ENCODE measurements at places on chromosomes 13 and 19. TPM values are rescaled to one million over a fixed set of nuclear protein-coding genes. Genes with fewer than 3 reads are reported as not detected.

DNA sequence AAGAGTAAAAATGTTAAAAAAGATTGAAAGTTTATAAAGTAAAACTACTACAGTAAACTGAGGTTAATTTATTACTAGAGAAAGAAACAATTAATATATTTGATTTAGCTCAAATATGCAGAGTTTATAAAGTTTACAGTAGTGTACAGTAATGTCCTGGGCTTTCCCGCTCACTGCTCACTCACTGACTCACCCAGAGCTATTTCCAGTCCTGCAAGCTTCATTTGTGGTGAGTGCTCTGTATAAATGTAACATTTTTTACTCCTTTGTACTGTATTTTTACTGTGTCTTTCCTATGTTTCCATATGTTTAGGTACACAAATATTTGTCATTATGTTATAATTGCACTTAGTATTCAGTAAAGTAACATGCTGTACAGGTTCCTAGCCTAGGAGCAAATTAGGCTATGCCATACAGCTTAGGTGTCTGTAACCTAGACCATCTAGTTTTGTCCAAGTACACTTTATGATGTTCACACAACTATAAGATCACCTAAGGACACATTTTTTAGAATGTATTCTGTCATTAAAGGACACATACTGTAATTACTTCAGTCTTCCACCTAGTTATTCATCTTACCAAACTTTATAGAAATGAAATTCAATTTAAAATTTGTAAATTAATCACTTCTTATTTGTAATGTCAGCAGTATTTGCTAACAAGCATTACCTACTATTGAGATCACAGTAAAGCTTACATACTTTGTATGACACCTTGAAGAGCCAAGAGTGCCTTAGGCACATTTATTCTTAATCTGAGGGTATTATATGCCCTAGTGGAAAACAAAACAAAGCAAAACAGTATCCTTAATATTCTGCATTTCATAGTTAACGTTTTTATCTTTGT, 683.4 kb downstream of the PCDH9 start:
- DNase-seq: no peak

The CYP2A6 gene
- not detected for polyA plus RNA-seq

DNA sequence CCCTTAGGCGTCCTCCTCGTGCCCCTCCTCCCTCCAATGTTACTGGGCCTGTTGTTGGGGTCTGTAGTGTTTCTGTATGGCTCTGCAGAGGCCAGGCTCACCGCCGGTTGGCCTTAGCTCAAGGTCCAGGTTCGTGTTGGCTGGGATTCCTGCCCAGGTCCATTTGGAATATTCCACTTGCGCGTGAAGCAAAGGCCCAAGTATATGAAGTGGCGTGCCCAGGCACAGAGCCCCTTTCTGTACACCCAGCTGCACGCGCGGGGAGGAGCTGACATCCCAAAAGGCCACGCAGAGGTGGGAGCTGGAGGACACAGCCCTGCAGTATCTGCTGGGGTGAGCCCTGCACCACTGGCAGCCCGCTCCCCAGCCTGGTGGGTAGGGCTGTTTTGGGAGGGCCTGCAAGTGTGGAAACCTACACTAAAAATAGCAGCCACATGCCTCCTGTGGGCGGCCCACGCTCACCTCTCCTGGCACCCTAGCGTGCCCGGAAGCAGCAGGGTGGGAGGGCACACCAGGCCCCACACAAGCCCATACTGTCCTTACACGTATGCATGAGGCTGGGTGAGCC, 30.2 kb downstream of the CRTC1 start:
- no peak for DNase-seq

The CLEC4G gene
- 4.7 TPM for polyA plus RNA-seq

The ZNF700 gene
- 1.1 TPM for polyA plus RNA-seq

The THSD8 gene
- not detected for polyA plus RNA-seq

DNA sequence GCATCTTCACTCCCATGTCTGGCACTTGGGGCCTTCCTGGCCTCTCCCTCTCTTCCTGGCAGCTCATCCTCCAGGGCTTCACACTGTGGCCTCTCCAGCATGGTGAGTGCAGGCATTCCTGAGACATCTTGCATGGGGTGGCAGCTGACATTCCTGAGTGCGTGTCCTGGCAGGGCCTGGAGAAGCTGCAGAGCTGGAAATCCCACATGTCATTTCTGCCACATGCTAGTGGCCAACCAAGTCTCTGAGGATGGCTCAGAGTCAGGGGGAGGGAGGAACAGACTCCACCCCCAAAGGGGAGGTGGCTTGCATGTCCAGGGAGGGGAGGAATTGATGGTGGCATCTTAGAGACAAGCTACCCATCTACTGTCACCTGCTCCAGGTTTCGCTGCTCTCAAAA, 41.6 kb upstream of the AMER2 start:
- no peak for DNase-seq

DNA sequence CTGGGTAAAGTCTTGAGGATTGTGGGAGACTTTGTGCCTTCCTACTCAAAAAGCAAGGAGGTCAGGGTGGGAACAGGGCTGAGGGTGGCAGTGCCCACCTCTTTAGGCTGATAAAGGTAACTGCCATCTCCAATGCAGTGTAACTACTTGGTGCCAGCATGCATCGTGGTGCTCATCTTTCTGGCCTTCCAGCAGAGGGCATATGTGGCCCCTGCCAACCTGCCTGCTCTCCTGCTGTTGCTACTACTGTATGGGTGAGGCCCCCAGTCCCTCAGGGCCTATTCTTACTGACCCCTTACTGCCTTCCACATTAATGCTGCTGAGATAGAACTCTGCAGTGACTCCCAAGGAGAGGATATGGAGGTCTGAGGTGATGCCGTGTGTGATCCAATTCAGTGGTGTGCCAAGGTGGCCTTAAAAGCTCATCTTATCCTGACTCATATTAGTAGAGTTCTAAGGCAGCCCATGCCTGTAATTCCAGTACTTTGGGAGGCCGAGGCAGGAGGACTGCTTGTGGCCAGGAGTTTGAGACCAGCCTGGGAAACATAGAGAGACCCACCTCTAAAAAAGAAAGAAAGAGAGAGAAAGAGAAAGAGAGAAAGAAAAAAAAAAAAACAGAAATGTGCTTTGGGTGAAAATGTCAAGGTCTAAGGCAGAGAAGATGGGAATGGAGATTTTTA, 9.7 kb upstream of the ARHGAP45 start:
- no peak for DNase-seq

DNA sequence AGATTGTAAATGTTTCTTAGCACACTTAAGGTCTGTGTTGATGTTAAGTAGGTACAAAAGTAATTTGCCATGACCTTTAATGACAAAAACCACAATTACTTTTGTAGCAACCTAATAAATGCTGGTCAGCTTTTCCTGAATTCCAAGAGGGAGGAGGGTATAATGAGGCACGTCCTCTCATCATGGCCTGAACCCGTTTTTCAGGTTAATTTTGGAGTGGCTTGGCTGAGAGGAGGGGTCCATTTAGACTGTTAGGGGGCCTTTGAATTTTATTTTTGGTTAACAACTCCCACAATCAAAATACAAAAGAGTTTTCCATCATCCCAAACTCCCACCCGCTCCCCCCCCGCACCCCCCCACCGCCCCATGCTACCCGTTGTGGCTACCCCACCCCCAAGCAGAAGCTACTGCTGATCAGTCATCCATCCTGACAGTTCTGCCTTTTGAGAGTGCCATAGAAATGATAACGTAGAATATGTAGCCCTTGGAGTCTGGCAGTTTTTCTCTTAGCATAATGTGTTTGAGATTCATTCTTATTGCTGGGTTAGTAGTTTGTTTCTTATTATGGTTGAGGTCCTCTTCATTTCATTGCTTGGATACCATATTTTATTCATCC, 14.4 kb upstream of the PLEKHF1 start:
- DNase-seq: no peak

The SYCN gene
- polyA plus RNA-seq: not detected

DNA sequence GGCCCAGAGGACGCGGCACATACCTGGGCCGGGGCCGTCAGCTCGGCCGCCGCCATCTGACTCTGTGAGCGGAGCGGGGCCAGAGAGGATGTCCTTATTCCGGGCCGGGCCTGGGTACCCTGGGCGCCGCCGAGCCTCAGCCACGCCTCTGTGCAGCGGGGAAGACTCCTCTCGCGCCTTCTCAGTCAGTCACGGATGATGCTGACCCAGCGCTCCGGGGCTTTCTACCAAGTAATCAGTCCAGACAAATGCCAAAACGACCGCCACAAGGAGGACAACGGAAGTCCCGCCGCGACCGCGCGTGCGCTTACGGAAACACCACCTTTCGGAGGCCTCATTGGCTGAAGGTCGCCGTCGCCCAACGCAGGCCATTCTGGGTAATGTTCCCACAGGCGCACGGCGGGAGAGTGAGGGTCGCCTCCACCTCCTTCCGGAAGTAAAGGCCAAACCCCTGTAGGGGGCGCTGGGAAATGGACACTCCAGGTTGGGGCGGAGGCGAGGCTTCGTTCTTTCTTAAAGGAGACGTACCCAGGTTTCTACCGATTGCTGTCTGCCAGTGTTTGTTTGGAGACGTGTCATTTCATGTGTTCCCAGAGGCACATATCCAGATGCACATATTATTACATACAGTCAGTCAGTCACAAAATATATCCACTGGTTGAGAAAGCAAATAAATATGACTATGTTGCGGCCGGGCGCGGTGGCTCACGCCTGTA, at the start of gene ZNF256:
Gene ZNF256, minus strand, starts transcription at position 288 of the 716 bp plus-strand sequence. Its CDS starts 232 bp downstream, at position 56.
- peak; percentile 55 for DNase-seq

The CD37 gene
- 147 TPM for polyA plus RNA-seq

DNA sequence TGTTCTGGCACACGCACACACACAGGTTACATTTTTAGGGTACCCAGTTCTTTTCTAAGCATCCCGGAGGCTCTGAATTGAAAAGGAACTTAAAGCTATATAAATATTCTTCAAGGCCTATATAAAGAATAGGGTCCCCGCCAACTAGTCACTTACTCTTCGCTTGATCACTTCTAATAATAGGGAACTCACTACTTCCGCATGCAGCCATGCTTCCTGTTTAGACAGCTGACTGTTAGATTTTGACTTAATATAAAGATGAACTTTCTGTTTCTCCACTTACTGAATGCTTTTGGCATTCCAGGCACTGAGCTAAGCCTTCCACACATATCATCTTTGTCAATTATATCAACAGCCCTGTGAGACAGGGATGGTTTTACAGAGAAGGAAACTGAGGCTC, 259.6 kb downstream of the TSHZ3 start:
- peak; percentile 65 for DNase-seq

GRCh38 chr13:83211301-83211700, 671.0 kb downstream of the SLITRK1 start:
- no peak for DNase-seq

DNA sequence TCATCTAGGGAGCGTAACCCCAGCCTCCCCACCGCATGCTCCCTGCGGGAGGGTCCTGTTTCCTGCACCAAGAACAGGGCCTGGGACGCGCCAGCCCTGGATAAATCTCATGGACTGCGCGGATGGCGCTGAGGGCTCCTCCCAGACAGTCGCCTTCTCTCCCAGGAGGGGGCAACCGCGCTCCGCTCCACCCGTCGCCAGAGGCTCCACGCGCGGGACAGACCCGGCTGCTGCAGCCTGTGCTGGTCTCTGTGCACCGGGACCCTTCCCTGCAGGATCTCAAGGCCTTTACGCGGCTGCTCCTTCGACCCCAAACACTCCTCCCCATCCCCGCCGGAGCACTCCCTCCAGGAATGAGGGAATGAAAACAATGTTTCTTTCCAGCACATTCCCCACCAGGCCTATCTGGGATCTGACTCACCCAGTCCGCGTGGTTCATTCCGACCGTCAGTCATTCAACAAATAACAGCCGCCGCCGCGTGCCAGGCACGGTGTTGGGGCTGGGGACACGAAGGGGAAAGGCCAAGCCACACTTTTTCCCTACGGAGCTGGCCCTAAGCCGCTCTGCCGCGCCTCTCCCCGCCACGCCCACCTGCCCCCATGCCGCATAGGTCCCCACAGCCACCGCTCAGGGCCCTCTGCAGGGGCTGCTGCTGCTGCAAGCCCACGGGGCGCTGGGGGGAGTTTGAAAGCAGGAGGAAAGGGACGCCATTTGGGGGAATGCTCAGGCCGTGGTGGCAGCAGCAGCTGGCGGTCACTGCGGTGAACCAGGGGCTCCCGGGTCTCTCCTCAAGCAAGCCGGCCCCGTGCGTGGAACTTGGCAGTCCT, 6.0 kb downstream of the PNMA8B start:
- peak; percentile 62 for DNase-seq

The HPN gene
- not detected for polyA plus RNA-seq

DNA sequence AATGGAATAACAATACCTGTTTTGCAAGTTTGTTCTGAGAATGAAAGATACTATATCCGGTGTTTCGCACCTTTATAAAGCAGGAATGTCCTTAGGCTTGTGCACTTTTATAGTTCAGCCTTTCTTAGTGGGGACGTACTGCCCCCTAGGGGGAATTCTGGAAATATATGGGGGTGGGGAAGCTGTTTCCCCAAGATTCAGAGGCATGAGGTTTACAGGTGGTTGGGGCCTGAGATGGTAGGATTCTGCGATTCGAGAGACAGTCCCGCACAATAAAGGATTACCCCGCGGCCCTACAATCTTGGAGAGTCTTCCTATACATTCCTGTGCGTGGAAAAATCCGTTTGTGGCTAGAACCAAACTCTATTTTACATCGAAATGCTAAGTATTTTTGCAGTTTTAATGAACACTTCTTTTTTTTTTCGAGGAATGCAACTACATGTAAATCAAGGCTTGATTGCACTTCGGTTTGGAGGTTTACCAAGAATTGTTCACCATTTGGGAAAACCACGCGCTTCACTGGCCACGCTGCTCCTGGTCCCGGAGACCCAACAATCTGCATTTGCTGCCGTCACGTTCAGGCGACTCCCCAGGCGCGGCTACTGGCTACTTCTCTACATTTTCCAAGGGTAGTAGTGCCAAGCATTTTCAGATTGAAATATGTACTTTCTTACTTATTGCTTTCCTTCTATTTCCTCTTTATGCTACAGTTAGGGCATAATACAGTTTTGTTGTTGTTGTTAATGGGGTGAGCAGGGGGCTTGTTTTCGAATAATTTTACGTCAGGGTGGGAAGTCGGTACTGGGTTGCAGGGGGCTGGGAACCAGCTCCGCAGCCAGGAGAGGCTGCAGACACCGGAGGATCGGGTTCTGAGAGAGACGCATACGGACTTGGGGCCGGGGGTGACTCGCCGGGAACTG, 830 bp downstream of the NEK5 start:
- DNase-seq: peak; percentile 34

The AMER2 gene
- polyA plus RNA-seq: not detected

DNA sequence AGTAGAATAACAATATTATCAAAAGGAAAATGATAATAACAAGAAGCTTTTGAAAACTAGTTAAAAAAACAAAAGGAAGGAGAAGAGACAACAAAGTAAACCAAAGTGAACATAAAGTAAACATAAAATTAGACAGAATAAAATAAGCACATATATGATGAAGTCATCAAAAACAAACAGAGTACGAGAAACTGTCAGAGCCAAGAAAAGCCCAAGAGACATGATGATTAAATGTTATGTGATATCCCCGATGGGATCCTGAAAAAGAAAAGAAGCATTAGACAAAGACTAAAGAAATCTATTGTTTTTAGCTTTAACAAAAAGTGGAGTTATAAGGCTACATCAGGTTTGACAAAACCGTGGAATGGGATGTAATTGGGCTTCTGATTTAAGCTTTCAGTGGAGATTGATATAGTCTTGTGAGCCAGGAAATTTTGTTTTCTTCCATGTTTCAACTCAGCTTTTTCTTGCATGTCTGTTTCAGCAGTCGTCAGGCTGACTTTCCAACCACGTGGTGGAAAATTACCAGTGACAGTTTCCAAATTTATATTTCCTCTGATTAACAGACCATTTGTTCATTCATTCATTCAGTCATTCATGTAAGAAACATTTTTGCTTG, 64.9 kb downstream of the KL start:
- DNase-seq: no peak

All from CD14-positive monocyte (primary cell).